ENCODE measurements at places on chromosomes 13 and 19. TPM values are rescaled to one million over a fixed set of nuclear protein-coding genes. Genes with fewer than 3 reads are reported as not detected.

CNFN gene
- not detected for total RNA-seq

ZNF844 gene
- total RNA-seq, result 2.8 TPM

TBXA2R gene
- 1.2 TPM for total RNA-seq

RXFP2 gene
- total RNA-seq, result not detected

RABAC1 gene
- total RNA-seq, result 201 TPM

TNNT1 gene
- total RNA-seq, result 2.2 TPM

ADAT3 gene
- 1.5 TPM for total RNA-seq

KLK14 gene
- not detected for total RNA-seq

METTL21C gene
- total RNA-seq, result not detected

KLF12 gene
- total RNA-seq, result 7.7 TPM

CGB3 gene
- total RNA-seq, result not detected

XPO4 gene
- 19.0 TPM for total RNA-seq

SLC7A10 gene
- total RNA-seq, result not detected

CCL25 gene
- total RNA-seq, result not detected

PRKD2 gene
- total RNA-seq, result 43.7 TPM

NLRP4 gene
- total RNA-seq, result not detected

HIPK4 gene
- total RNA-seq, result under 0.01 TPM

KIR2DL3 gene
- total RNA-seq, result not detected

ZNF540 gene
- total RNA-seq, result under 0.01 TPM
